ENCODE measurements at places on chromosomes 7 and 10.

- no peak for DNase-seq
Measured at GRCh38 chr10:2984682-2985081, 82.7 kb upstream of the PFKP start.

- DNase-seq, result no peak
Measured at GRCh38 chr10:131025333-131025732, 286.2 kb downstream of the TCERG1L start.

- no peak for DNase-seq
Measured at GRCh38 chr7:134767520-134768168, 11.8 kb upstream of the CALD1 start.

GRCh38 chr7:24313777-24314176 is 29.8 kb downstream of the NPY start:
- DNase-seq, result no peak

DNA sequence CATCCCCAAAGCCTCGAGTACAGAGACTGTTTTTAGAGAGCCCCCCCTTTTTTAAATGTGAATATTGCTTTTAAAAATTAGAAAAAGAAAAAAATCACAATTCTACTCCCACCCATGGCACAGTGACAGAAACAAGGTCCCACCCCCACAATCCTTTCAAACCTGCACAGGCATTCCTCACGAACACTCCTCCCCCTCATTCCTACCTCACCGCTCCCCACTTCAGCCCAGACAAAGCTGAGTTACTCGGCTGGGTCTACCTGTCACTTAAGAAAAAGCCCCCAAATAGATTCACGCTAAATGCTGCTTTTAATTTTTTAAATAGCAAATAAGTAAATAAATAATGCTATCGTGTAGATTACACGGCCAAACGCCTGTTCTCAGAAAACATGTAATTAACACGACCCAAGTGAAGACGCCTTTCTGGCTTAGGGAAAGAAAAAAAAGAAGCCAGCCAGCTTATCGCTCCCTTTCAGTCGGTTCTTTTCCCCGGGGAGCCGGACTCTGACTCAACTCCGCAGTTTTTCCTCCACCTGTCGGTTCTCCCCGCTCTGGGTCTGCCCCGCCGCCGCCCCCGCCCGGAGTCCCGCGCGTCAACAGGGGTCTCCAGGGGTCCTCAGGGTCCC is 739 bp downstream of the MPP7 start:
- DNase-seq, result no peak
